ENCODE measurements at places on chromosomes 1 and 21. TPM values are rescaled to one million over a fixed set of nuclear protein-coding genes. Genes with fewer than 3 reads are reported as not detected.

The LCE6A gene
- total RNA-seq = not detected

The YY1AP1 gene
- 36.7 TPM for total RNA-seq

The NUP210L gene
- total RNA-seq = not detected

The CDK11A gene
- 14.4 TPM for total RNA-seq

The CDCA8 gene
- total RNA-seq = 4.4 TPM

The BGLAP gene
- not detected for total RNA-seq

The ETNK2 gene
- 4.2 TPM for total RNA-seq

The LRRC38 gene
- not detected for total RNA-seq

DNA sequence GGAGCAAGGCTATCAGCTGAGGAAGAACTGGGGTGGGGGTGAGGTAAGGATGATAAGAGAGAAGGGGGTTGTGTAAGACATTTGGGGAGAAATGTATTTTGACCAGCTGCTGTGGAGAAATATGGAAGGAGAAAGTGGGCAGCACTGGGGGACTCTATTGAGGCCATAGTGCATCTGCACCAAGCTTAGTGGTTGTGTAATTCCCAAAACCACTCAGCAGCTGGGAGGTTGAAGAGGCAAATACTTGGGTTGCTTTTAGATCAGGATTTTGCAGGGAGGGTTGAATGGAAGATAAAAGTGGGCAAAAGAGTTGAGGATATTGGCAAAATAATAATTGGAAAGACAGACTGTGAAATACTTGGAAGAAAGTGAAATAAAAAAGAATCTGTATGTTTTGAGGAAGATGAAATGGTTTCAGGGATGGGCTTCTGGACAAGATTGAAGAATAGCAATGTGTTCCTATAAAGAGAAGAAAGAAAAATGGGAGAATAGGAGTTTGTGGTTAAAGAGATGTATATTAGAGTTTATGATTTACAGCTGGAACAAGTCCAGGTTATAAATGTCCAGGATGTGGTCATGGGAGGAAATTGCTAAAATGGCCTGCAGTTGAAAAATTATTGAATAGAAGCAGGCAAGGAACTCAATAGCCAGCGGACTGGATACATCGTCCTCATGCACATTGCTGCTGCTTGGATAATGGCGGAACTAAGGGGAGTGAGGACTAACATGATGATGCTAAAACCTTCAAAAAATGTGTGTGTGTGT lies 162.7 kb downstream of the DNM3 start:
- DNase-seq = no peak

DNA sequence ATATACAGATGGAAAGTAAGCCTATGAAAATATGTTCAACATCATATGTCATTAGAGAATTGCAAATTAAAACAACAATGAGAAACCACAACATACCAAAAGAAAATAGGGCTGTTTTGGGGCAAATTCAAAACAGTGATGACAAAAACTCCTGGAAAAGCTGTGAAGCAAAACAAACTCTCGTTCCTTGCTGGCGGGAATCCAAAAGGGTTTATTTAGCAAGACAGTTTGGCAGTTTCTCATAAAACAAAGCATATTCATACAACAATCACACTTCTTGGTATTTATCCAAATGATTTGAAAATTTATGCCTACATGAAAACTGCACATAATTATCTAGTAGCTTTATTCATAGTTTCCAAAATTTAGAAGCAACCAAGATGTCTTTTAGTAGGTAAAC lies 44.4 kb downstream of the COL11A1 start:
- no peak for DNase-seq

- no peak for DNase-seq
These were observed 13.1 kb downstream of the SDCCAG8 start for GRCh38 chr1:243268751-243269460.

DNA sequence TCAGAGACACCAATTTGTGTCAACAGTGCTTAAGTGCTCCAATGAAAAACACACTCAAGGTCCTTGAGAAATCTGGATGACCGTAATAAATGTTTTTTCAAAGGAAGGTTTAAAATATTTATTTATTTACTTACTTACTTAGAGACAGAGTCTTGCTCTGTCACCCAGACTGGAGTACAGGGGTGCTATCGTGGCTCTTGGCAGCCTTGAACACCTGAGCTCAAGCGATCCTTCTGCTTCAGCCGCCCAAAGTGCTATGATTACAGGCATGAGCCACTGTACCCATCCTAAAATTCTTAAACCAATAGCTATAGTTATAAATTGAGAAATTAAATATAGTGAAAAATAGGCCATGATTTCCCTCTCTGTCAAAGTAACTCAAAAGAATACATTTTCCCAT lies 17.3 kb upstream of the ERICH3 start:
- no peak for DNase-seq

- peak; percentile 85 for DNase-seq
These were observed 55.0 kb downstream of the NID1 start for GRCh38 chr1:236009857-236010256.

DNA sequence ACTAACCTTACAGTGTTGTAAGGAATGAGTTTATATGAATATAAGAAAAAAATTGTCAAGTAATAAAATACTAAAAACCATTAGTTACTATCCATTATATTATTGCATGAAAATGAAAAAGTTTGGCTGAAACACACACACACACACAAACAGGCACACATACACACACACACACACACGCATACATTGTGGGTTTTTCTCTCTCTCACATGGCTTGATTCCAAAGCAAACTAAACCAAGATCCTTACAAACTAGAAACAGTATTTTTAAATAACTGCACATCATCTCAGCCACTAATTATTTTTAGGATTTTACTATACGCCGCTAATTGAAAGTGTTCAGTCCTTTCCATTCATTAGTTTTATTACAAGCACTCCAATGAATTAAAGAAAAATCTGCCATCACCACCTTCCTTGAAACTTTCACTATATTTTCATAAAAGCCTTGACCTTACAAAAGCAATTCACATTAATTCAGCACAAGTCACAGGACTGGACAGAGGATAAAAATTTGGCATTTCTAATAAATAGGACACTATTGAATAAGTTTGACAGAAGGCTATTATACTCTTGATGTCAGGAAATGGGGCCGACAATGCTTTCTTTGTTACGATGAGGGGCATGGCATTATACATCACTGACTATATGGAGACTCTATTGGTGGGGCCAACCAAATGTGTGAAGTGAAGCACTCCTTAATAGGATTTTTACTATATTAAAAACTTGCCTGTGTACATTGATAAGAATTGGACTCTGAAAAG lies 187.0 kb upstream of the ESRRG start:
- no peak for DNase-seq

DNA sequence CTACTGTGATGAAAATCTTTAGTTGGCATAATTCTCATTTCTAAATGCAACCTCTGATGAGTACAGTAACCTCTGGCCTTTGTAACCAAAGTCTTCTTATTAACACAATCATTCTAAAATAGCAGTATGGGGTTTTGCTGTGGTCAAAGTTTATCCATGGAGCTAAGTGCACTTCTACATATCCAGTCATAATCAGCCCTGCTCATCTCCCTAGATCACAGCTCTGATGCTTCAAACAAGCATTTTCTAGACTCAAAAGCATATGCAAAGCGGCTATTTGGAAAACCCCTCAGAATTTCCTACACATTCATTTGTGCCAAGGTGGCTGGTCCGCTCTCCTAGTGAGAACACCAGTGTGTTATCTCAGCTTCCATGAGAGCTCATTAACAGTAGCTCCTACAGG lies 418.6 kb downstream of the MRPL39 start:
- DNase-seq = no peak

DNA sequence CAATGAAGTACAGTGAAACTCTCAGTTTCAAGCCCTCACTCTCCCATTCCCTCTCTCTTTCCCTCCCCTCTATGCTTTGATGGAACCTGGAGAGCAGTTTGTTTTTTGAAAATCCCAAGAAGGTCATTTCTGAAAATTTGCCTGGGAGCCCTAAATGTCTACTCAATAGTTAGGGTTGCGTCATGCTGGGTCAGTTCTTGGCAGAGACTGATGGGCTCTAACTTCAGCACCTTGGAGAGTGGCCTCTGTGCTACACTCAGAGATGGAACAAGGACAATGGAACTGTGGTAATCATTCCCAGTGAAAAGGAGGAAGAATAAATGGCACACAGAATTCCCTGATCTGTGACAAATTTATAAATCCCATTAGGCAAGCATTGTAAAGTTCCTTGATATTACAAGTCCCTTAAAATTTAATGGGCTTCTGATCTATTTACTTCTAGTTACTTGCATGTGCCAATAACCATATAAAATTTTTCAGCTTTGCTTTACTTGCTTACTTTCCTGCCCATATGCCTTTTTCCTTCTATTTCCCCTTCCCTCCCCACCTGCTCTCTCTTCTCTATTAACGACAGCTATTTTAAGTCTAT lies 182.9 kb upstream of the KCND3 start:
- DNase-seq = peak; percentile 72

DNA sequence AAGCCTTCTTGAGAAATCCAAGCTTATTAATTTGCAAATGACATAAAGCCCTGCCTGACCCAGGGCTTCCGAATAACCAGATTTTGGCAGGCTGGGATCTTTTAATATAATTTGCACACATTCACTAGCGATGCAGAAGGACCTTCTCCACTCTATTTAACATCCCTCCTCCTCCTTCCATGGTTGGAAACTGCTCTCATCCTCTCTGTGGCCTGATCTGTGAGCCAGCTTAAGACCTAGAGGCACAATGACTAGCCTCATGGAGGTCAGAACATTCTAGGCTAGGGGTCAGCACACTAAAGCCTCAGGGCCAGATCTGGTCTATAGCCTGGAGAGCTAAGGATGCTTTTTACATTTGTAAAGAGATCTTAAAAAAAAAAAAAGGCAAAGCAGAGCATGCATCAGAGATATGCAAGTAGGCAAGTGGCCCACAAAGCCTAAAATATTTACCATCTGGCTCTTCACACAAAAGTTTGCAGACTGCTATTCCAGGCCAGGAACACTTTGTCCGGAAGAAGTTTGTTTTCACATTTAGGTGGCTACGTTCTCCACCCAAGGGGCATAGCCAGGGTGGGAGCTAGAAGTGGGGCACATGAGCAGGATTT lies 138.2 kb upstream of the HMGB4 start:
- no peak for DNase-seq

- DNase-seq = peak; percentile 24
These were observed 9.8 kb upstream of the IRF2BP2 start for GRCh38 chr1:234619794-234620247.

GRCh38 chr21:34498623-34499022 lies 13.4 kb downstream of the KCNE1 start:
- no peak for DNase-seq

DNA sequence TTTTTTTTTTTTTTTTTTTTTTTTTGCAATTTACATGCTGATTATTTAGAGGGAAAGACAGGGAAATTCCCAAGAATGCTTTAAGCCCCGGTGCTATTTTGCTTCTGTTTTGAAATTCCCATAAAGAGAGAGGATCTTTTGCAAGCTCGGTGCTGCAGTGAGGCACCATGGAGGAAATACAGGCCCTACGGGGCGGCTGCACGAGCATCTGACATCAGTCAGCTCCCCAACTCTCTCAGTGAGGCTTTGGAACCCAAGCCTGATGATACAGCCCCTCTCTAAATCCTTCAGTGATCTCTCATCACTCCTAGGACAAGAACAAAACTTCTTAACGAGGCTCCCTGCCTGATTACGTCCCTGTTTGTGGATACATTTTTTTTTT lies 791 bp upstream of the CHI3L1 start:
- DNase-seq = no peak

GRCh38 chr1:18360251-18360650 lies 120.5 kb upstream of the KLHDC7A start:
- no peak for DNase-seq

DNA sequence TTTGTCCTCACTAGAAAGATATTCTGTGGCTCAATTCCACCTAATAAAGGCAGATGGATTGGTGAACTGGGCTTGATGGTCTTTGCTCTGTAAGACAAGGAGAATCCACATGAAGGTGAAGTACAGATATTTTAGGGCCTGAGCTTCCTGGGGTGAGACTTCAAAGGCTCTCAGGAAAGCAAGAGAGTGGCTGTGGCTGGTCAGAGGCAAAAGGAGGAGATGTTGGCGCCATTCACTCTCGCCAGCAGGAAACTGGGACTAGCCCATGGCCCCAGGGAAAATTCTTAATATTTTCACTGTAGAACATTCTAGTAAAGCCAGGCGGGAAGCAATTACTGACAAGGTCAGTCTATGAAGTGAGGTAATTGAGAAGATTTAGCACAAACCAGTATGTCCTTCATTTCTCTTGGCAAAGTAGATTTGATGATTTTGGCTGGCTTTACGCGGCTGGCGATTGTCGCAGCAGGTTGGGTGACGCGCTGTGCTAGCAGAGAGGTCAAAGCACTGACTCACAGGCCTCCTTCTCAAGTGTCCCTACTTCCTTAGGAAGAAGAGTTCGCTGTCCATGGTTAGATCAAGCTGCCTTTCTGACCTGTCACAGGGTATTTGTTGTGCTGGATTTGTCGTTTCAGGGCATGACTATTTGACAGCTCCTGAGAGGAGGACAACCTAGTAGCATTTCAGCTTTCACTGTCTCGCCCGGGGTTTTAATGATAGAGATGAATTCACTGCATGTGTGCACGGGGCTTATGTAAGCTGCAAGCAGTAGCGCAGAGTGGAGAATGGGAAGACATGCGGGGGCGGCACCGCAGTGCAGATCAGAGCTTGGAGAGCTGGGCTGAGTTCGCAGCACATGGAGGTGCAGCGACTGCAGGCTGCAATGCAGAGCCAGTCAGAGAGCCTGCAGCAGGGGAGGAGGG lies 32.7 kb downstream of the XCL1 start:
- peak; percentile 82 for DNase-seq

DNA sequence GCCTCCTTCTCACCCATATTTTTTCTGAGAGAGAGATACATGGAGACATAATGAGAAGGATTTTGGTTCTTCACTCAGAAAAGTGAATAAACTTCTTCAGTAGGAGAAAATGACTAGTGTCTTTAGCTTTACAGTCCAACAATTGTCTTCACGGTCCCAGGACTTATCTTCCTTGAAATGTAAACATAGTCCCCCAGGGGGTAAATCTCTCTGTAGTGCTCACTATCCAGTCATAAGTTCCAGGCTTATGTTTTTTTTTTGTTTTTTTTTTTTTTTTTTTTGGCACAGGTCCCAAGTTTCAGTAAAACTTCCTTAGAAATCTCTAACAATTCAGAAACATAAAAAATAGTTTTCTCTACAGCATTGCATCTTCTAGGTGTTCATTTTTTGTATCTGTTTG lies 890.2 kb upstream of the B3GALT2 start:
- no peak for DNase-seq

DNA sequence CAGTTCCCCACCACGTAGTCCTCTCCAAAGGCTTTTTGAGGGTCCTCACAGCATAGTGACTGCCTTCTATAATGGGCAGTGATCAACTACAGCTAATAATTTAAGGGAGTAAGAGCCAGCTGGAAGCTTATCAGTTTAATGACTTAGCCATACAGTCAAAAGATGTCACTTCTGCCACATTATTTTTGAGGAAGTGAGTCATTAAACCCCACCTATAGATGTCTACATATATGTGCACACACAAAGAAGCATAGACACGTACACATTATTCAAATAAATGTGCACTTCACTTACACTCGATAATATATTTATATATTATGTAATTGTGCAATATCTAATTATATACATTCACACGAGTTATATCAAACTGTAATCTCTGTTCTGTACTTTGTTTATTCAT lies 1704.7 kb downstream of the KCNT2 start:
- no peak for DNase-seq

GRCh38 chr1:217311269-217311668 lies 319.6 kb downstream of the GPATCH2 start:
- no peak for DNase-seq

GRCh38 chr1:111571987-111572386 lies 47.6 kb upstream of the RAP1A start:
- DNase-seq = peak; percentile 75
